ENCODE measurements at places on chromosomes 2 and 18.

GRCh38 chr2:63049211-63049969 lies 1.2 kb upstream of the OTX1 start:
- no peak for DNase-seq

DNA sequence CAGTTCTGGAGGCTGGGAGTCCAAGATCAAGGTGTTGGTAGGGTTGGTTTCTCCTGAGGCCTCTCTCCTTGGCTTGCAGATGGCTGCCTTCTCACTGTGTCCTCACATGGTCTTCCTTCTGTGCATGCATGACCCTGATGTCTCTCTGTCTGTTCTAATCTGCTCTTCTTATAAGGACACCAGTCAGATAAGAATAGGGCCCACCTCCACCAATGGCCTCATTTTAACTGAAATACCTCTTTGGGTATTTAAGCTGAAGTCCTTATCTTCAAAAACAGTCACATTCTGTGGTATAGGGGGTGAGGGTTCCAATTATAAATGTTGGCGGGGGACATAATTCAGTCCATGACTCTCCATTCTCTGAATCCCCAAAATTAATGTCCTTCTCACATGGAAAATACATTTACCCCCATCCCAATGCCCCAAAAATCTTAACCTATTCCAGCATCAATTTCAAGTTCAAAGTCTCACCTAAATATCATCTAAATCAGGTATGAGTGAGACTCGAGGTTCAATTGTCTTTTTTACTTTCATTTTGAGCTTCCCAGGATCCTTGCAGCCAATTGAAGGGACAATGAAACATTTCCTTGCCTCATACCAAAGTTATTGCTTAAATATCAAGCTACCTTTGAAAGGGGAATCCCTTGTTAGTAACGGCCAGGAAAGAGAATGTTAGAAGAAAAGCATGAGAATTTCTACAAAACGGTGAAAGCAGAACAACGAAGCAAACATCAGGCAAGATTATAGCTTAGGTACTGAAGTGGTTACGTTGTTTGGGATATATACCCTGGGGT lies 20.6 kb upstream of the CNOT11 start:
- no peak for DNase-seq

DNA sequence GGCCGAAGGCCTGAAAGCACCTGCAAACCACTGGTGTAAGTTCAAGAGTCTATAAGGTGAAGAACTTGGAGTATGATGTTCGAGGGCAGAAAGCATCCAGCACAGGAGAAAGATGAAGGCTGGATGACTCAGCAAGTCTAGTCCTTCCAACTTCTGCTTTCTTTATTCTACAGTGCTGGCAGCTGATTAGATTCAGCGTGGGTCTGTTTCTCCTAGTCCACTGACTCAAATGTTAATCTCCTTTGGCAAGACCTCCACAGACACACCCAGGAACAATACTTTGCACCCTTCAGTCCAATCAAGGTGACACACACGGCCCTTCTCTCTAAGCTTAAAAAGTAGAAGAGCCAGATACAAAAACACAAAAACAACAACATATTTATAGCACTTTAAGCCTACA lies 43.4 kb downstream of the NMS start:
- no peak for DNase-seq

DNA sequence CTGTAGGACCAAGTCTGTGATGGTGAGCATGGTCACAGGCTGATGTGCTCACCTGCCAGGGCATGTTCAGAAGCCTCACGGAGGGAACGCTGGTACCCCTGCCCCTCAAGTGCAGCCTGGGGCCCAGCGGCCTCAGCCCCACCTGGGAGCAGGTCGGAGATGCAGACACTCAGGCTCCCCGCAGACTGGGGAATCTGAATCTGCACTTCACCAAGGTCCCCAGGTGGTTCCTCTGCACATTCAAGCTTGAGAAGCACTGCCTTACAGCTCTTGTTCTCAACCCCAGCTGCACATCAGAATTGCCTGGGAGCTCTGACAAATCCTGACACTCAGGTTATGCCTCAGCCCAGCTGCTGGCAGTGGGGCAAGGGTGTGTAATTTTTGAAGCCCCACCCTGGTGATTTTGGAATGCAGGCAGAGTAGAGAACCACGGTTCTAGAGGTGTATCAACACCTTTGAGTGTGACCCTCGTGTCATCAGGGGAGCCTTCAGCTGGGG lies 54.8 kb downstream of the CRACDL start:
- DNase-seq = no peak

DNA sequence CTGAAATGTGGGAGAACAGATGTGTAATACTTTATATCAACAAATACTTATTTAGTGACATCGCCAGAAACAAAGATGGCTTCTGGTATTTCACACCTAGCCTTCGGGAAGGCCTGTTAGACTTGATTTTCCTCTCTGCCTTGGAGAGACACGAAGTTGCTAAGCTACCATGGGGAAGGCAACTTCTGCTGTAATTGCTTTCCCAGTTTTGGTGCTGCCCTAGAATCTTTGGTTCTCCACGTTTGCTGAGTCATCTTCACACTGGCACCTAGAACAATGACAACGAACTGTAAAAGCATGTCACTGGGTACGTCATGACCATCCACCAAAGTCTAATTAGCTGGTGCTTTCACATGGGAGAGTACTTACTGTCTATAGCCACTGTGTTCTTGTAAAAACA lies 58.7 kb upstream of the ACTR3 start:
- no peak for DNase-seq

All from GOT3 (cell line).